ENCODE measurements at places on chromosomes 5 and 9.

- no peak for DNase-seq
Observed at GRCh38 chr9:27445688-27446087, 78.4 kb upstream of the IFNK start.

- DNase-seq, result no peak
Observed at GRCh38 chr9:92341578-92341977, 15.8 kb downstream of the CENPP start.

GRCh38 chr9:113646491-113646890 is 183.0 kb downstream of the RGS3 start:
- DNase-seq, result no peak

DNA sequence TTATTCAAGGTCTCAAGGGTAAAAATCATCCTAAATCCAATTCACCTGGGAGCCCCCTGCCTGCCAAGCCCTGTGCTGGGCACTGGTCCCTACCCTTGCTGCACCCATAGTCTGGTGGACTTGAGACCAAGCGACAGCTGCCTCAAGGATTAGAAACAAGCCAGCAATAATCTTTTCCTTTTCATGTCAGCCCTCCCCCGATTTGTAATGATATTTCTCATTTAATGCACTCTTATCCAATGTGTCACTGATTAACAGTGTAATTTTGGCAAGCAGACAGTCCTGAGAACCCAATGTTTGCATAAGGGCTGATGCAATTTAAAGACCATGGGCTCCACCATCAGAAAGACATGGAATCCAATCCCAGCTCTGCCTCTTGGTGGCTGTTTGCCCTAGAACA is 108.9 kb downstream of the ACTL7B start:
- no peak for DNase-seq

DNA sequence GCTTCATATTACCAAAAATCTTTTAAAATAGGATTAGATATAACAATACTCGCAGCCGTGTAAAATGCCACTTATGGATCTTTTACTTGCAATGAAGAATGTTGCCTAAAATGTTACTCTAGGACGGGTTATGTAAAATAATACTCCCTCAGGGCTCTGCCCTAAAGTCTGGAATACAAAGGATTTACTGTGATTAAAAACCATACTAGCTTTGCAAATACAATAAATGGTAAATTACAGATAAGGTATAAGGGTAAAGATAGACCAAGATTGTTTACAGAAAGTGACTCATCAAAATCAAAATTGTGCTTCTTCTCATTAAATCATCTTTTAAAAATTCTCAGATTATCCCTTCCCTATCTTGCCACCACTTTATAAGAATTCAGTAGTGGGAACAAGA is 163.6 kb downstream of the MEF2C start:
- peak; percentile 17 for DNase-seq

DNA sequence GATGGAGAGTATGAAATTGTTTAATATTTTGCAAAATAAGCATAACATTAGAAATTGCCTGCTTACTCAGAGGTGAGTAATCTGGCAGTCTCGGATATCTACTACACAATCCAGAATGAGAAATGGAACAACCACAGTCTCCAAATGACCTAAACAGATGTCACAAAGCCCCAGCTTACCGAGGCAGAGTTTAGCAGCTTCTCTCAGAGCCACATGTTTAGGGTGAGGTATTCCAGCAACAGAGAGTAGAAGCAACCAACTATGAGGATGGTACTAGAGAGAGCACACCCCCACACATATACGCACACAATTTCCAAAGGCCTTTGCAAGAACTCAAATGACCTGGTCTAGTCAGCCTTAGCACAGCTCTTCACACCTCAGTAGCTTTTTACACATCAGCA is 122.7 kb upstream of the LPAR1 start:
- DNase-seq, result no peak

- DNase-seq, result no peak
Observed at GRCh38 chr5:77194762-77195161, 15.7 kb upstream of the PDE8B start.

GRCh38 chr5:103014983-103015382 is 105.0 kb downstream of the GIN1 start:
- no peak for DNase-seq

GRCh38 chr9:74496819-74497747 is at the start of gene RORB:
Gene RORB (plus strand): TSS chr9:74497335. CDS start chr9:74497977, 642 bp downstream.
- DNase-seq, result peak; percentile 9

GRCh38 chr5:73445665-73446630 is 2.6 kb downstream of the FOXD1 start:
- DNase-seq, result no peak

- DNase-seq, result no peak
Observed at GRCh38 chr5:179278119-179278518, 67.1 kb downstream of the ADAMTS2 start.

GRCh38 chr5:30749971-30750370 is 443.5 kb upstream of the CDH6 start:
- no peak for DNase-seq

DNA sequence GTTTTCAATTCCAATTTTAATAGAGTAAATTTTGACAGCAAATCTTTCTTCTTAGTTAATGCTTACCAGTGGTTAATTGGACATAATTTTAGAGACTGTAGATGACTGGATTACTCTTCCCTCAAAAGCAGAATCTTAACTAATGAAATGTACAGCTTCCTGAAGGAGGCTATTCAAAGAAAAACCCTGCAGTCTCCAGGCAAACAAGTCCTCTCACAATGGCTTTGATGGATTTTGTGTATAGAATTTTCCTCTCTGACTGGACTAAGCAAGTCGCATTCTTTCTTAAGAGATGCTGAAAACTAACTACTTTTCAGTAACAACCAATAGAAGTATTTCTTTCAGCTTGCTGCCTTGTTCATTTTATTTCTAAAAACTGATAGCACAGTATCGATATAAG is 35.7 kb upstream of the TMED7 start:
- no peak for DNase-seq

GRCh38 chr9:101184813-101185278 is 156.3 kb downstream of the PLPPR1 start:
- DNase-seq, result no peak

DNA sequence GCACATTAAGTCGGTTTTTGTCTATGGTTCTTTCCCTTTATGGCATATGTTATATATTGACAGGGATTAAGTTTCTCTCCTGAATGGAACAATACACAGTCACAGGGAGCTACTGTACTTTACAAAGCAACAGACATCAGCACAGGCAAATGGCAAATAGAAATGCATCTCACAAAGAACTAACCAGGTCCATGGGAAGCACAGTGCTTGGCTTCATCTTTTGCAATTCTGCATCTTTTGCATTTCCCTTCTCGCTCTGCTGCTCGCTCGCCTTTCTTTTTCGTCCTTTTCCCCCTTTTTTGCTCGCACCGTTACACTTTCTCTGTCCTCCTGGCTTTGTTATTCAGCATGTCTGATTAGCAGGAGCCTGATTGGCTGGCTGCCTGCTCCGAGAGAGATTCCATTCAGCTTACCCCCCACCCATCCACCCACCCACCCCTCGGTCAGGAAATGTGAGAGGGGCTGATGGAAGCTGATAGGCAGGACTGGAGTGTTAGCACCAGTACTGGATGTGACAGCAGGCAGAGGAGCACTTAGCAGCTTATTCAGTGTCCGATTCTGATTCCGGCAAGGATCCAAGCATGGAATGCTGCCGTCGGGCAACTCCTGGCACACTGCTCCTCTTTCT is at the start of gene ADAMTSL1:
TSS of gene ADAMTSL1 (plus strand) at position 502 of the 628 bp plus-strand sequence. CDS start at position 582, 80 bp downstream.
- peak; percentile 92 for DNase-seq

DNA sequence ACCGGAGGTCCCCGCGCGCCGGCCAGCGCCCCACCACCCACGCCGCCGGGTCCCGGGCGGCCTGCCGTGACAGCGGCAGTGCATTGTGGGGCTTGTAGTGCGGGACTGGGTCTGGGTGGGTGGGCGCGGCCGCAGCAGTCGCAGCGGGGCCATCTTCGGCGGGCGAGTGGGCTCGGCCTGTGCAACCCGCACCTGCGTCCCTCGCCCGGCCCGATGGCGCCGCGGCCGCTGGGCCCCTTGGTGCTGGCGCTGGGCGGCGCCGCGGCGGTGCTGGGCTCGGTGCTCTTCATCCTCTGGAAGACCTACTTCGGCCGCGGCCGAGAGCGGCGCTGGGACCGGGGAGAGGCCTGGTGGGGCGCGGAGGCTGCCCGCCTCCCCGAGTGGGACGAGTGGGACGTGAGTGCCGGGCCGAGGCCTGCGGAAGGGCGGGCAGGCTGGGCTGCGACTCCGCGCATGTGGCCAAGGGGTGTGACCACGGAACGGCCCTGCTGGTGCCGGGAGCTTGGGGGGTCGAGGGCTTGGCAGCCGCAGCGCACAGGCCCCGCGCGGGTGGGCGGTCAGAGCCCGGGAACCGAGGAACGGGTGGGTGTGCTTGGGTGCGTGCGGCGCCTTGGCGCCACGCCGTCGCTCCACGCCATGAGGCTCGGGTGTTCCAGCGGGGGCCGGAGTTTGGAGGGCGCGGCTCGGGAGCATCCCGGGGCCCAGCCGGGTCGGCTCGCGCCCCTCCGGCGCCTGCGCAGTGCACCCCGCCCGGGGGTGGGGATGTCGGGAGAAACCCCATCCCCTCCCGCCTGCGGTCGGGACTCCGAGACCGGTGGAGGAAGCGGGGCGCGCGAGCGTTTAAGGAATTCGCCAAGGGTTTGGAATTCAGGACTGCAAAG is at the start of gene ARL10:
TSS of gene ARL10 (plus strand) at position 137 of the 881 bp plus-strand sequence. CDS start at position 214, 77 bp downstream.
- DNase-seq, result peak; percentile 51

- no peak for DNase-seq
Observed at GRCh38 chr9:137989999-137990715, 112.6 kb downstream of the CACNA1B start.

- no peak for DNase-seq
Observed at GRCh38 chr9:87793292-87793691, 67.4 kb downstream of the CTSL start.

GRCh38 chr5:81513982-81514381 is 120.0 kb upstream of the ACOT12 start:
- peak; percentile 12 for DNase-seq

GRCh38 chr9:99266255-99267023 is 44.4 kb downstream of the SEC61B start:
- peak; percentile 40 for DNase-seq

GRCh38 chr9:99130069-99130468 is 25.2 kb downstream of the TGFBR1 start:
- no peak for DNase-seq

GRCh38 chr9:37464426-37465248 is 613 bp downstream of the ZBTB5 start:
- DNase-seq, result peak; percentile 92

GRCh38 chr5:156137071-156137869 is 189.7 kb upstream of the SGCD start:
- DNase-seq, result no peak

DNA sequence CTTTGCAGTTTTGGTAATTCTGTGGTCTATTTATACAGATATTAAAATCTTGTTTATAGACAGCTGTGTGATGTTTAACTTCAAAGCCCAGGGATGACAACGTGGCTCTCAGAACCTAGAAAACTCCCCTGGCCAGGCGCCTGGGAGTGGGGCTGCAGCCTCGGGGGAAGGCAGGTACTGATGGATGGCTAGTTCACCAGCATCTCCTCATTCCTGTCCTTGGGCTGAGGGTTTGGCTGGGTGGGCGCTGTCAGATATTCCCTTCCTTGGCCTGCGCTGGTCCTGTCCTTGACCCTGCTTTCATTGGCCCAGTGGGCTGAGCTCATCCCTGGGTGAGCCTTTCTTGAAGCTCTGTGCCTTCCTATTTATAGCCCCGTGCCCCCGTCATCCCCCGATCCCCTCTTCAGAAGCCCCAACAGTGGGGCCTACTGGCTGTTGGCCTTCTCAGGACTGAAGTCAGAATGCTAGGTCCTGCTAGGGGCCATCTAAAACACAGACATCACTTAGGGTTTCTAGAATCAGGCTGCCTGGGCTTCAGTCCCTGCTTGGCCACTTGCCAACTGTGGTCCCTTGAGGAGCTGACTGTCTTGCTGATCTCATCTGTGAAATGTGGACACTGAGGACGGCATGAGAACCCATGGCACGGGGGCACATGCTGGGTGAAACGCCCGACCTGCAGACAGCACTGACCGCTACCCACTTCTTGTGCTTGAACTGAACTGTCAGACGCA is 20.9 kb downstream of the SH3GLB2 start:
- DNase-seq, result peak; percentile 31

DNA sequence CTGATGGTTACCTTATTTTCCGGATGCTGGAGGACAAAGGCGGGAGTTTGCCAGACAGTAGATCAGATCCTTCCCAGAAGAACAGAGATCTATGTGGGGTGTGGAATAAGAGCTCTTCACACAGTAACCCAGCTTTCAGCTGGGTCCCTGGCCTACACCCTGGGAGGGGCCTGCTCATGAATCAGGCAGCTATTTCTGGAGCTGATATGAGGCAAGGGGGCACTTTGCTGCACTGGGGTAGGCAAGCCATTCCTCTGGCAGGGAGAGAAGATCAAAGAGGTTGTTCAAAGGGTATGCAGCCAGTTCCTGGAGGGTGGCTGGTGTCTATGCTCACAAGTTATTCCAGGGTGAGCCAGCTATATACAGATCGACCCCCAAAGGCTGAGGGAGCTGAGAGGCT is 48.6 kb downstream of the CYSTM1 start:
- DNase-seq, result no peak

DNA sequence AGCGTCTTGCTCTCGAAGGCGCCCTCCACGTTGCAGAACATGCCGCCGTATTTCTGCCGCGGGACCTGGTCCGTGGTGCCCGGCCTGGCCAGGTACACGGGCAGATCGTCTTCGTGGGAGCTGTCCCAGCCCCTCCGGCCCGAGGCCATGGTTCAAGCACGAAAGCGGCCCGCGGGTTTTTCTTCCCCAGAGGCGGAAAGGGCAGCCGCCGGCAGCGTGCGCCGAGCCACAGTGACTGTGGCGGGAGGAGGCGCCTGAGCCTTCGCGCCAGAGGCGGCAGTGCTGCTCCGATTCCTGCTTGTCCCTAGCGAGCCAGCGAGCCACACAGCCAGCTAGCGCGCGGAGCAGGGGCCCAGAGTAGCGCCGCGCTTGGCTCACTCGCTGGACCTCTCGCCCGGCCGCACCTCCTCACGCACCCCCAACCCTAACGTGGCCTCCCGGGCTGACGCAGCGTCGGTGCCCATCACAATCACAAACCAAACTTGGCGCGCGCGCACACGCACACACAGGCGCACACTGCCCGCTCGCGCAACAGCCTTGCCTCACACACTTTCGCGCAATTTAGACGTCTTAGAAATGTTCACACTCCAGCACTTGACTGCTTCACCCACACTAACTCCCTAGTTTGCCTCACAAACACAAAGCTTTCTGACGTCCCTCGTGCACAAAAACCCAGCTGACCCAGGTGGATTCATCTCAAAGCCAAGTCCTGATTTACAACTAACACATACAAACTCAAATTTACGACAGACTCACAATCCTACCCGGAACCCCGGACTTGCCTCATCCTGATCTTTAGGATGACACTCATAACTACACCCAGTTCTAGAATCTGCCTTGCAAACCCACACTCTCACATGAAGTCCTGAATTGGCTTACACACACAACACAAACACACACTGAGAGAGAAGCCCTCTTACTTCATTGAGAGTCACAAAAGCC is at the start of gene DPYSL3:
TSS of gene DPYSL3 (minus strand) at position 359 of the 942 bp plus-strand sequence. CDS start at position 149, 210 bp downstream.
- DNase-seq, result peak; percentile 52

DNA sequence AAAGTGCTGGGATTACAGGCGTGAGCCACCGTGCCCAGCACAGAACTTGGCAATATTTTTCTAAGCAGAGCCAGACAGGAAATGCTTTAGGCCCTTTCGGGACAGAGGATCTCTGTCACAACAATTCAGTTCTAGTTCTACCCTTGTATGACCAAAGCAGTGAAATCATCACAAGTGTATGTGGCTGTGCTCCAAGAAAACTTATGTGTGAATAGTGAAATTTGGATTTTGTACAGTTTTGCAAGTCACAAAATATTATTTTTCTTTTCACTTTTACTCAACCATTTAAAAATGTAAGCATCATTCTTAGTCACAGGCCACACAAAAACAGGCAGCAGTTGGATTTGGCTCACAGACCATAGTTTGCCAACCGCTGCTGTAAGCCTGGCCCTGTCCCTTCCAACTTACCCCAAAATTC is 20.4 kb upstream of the PRUNE2 start:
- no peak for DNase-seq

Data from NCI-H2171 treated with DMSO at 0.1 percent for 48 hours (cell line).